ENCODE measurements at places on chromosomes 3 and 15. TPM values are rescaled to one million over a fixed set of nuclear protein-coding genes. Genes with fewer than 3 reads are reported as not detected.

Gene FGD5
- polyA plus RNA-seq: not detected

Gene GOLGA8J
- polyA plus RNA-seq: not detected

Gene CYP11A1
- polyA plus RNA-seq: 0.14 TPM

Gene LAMB2
- 470 TPM for polyA plus RNA-seq

Gene PCOLCE2
- polyA plus RNA-seq: 0.96 TPM

Gene TBC1D2B
- polyA plus RNA-seq: 42.5 TPM

Gene CRTC3
- polyA plus RNA-seq: 21.9 TPM

Gene OR5K2
- polyA plus RNA-seq: not detected

Gene ATG7
- polyA plus RNA-seq: 35.4 TPM

Gene AMT
- 5.5 TPM for polyA plus RNA-seq

Gene MRPS25
- polyA plus RNA-seq: 22.8 TPM

Gene FEZF2
- polyA plus RNA-seq: not detected

Gene PLA2G4D
- polyA plus RNA-seq: not detected

Gene TM6SF1
- 11.5 TPM for polyA plus RNA-seq

Gene LNP1
- polyA plus RNA-seq: 3.3 TPM

Gene ANKRD34C
- polyA plus RNA-seq: not detected

Gene GPR87
- not detected for polyA plus RNA-seq

Gene GOLGA6L4
- polyA plus RNA-seq: 2.3 TPM

Gene MESP1
- polyA plus RNA-seq: 0.30 TPM

Gene DNASE1L3
- not detected for polyA plus RNA-seq

Gene PAQR9
- not detected for polyA plus RNA-seq

Gene MAP2K1
- 18.4 TPM for polyA plus RNA-seq

Gene MASP1
- 80.7 TPM for polyA plus RNA-seq

Gene SLC28A1
- not detected for polyA plus RNA-seq

Gene UNC13C
- polyA plus RNA-seq: not detected

Gene ADGRG7
- not detected for polyA plus RNA-seq

Gene GUCA1C
- not detected for polyA plus RNA-seq

Gene KBTBD12
- polyA plus RNA-seq: not detected

Gene ERC2
- polyA plus RNA-seq: 0.06 TPM

Gene CDCP1
- 17.8 TPM for polyA plus RNA-seq

Gene GJD2
- polyA plus RNA-seq: not detected

Gene GPR160
- polyA plus RNA-seq: 0.07 TPM

Gene TUSC7
- not detected for polyA plus RNA-seq

Gene AADACL2
- polyA plus RNA-seq: not detected

Gene SV2B
- polyA plus RNA-seq: not detected

Gene MAP1A
- 48.5 TPM for polyA plus RNA-seq

Gene ATP13A5
- polyA plus RNA-seq: not detected

Gene SEMA3G
- polyA plus RNA-seq: not detected

Gene EFCAB12
- polyA plus RNA-seq: 0.19 TPM

Gene SCAMP5
- 2.1 TPM for polyA plus RNA-seq

Gene DLEC1
- polyA plus RNA-seq: 0.06 TPM

Gene CHRD
- 0.11 TPM for polyA plus RNA-seq
